ENCODE measurements at places on chromosomes 2 and 18.

DNA sequence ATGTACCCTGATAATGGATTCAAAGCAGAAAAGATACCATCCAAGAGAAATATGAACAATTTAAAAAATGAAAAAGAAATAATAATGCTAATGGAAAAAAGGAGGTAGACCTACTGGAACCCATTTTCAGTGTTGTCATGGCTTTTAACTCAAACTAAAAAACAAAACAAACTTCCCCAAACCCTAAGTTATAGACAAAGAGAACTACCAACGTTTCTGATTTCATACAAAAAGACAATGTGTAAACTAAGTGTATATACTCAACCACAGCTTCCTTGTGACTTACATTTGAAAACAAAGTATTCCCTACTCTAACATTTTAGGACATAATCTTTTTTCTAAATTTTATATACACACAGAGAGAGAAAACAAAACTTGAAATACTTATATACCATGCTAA lies 45.9 kb downstream of the ACVR1 start:
- DNase-seq = no peak

GRCh38 chr2:28343184-28343942 lies 49.3 kb upstream of the FOSL2 start:
- DNase-seq = no peak

DNA sequence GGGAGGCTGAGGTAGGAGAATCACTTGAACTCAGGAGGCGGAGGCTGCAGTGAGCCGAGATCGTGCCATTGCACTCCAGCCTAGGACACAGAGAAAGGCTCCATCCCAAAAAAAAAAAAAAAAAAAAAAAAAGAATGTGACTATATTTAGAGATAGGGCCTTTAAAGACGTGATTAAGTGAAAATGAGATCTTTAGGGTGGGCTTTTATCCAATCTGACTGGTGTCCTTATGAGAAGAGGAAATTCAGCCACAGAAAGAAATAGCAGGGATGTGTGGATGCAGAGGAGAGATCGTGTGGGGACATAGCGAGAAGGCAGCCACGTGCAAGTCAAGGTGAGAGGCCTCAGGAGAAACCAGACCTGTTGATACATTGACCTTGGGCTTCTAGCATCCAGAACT lies 69.9 kb upstream of the ACSL3 start:
- no peak for DNase-seq

DNA sequence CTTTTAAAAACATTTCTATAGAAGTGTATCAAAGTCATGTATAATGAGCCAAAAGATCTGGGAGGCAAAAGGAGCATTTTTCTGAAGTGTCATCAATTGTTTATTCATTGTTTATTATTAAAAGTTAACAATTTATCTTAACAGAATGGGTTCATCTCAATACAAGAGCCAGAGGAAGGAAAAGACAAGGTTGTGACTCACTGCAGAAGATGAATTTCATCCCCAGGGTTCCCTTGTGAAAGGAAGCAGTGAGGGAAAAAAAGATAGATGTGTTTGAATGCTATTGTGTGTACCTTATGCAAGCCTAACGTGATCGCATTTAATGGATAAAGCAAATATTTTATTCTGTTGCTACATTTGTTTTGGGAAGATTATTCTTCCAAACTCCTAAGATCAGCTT lies 286.3 kb downstream of the PIEZO2 start:
- no peak for DNase-seq

GRCh38 chr2:112821682-112822081 lies 14.9 kb downstream of the IL1B start:
- DNase-seq = no peak

GRCh38 chr2:235295831-235296230 lies 198.0 kb upstream of the AGAP1 start:
- no peak for DNase-seq

DNA sequence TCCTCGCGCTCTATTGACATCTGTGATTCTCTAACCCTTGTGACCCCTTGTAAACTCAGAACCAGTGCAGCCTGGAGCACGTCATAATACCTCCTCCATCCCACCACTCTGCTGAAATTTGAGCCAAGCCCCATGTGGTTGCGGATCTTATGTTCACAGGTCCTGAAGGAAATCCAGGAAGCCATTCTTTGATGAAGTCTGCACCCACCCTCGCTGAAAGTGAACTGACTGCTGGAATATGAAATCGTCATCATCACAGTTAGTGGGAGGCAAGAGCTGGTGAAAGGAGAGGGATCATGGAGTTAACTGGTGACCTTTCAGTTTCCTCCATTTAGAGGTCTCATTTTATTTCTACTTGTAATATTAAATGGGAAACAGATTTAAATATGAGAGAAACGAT lies 21.6 kb downstream of the ZEB2 start:
- no peak for DNase-seq

DNA sequence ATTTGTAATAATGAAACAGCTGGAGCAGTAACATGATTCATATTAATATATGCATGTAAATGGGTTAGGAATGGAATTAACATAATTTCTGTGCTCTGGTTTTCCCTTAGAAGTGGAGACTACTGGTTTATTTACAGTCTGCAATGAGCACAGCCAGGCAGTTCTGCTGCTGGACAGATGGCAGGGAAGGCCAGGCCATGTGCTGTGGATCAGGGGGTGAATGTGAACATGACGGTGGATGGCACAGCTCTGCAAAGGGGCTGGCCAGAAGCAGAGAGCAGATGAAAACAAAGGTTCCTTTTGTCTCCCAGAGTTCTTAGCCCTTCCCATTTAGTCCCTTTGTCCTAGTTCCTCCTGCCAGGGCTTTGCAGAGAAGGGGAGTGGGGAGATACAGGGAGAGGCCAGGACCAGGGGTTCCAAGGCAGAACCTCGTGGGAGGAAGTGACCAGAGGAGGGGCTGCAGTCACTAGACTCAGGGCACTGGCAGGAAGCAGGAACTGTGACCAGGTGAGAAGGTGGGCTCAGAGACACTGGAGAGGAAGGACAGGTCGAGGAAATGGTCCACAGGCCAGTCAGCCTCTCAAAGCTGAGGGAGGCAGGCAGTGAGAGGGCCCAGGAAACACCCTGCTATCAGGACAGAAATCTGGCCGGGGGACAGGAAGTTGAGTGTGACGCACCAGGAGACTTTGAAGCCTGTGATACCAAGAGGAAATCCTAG lies 112.9 kb upstream of the ATP8B1 start:
- no peak for DNase-seq

DNA sequence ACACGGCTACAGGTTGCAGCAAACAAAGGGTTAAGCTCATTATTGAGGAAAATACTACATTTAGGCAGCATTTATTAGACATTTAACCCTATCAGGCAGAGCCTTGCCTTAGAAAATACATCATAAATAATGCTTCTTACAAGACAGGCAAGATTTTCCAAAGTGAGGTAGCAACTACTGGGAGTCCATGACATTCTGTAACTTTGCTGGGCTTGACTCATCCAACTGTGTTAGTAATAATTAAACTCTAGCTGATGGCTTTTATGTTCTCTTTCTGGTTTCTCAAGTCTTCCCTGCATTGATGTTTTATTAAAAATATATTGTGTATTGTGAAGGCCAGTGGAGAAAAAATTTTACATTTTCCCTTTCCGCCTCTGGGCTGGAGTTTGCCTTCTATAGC lies 291.3 kb downstream of the AFF3 start:
- no peak for DNase-seq

- no peak for DNase-seq
Observed at GRCh38 chr2:221350616-221351015, 221.5 kb downstream of the EPHA4 start.

GRCh38 chr2:112699984-112700667 lies 20.7 kb upstream of the NT5DC4 start:
- no peak for DNase-seq

GRCh38 chr2:215614296-215614695 lies 178.4 kb upstream of the FN1 start:
- no peak for DNase-seq

DNA sequence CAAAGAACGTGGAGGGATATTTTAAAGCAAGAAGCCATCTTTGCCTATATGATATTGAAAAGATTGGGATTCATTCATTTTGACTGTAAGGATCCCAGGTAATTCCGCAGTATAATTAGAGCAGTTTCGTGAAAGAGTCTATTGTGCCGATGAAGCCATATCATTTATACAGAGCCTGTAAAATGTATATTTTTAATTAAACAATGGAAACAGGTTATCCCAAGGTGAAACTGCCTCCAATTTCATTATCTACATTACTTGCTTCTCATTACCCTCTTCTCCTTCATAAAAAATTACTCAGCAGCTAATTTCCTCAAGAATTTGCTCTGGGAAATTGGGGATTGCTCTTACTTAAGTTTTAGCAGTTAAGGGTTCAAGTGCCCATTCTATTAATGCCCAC lies 444.1 kb downstream of the SOCS6 start:
- no peak for DNase-seq

GRCh38 chr2:219739066-219739465 lies 111.6 kb downstream of the SLC4A3 start:
- DNase-seq = no peak

GRCh38 chr2:118981632-118982031 lies 39.6 kb downstream of the MARCO start:
- DNase-seq = no peak

DNA sequence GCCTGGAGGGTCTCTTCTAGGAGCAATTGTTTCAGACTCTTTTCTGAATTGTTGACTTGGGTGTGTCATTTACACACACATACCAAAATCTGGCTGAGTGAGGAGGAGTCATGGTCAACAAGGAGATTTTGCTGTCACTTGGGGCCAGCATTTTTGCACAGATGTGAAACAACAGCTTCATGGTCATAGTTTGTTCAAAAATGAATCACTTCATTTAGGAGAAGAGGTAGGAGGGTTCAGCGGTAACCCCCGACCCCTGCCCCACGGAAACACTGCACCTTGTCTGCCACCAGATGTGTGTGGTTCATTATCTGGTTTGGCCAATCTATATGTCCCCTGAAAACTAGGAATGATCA lies 42.2 kb downstream of the LBH start:
- no peak for DNase-seq

DNA sequence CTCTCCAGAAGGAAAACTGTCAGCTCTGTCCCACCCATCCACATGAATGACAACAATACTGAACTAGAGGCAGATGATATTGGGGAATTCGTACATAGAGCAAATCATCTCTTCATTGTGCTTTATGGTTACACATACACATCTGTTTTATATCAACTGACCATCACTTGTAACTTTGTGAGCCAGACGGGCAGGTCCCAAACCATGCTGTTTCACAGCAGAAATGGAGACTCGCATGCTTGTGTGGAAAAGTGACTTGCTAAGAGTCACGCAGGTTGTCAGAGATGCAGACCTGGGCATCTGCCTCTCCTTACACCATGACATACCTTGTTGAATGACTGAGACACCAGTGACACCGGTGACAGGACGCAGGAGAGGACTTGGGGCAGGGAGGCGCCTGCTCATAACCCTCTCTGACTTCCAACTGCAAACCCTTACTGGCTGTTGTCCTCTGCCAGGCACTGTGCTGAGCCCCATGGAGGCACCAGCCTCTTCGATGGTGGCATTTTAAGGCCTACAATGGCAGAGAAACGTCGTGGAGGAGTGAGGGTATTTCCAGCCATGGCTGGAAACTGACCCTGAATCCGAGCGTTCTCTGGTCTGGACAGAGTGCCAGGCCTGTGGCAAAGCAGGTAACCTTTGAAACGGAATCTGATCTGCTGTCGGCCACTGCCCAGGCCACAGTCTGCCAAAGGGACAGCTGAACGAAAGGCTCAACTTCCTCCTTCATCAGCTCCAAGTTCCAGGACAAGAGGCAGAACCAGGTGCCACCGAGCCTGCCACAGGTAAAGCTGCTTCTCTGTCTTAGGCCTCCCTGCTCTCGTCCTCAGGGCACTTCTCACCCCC lies 26.9 kb upstream of the ROCK2 start:
- no peak for DNase-seq

DNA sequence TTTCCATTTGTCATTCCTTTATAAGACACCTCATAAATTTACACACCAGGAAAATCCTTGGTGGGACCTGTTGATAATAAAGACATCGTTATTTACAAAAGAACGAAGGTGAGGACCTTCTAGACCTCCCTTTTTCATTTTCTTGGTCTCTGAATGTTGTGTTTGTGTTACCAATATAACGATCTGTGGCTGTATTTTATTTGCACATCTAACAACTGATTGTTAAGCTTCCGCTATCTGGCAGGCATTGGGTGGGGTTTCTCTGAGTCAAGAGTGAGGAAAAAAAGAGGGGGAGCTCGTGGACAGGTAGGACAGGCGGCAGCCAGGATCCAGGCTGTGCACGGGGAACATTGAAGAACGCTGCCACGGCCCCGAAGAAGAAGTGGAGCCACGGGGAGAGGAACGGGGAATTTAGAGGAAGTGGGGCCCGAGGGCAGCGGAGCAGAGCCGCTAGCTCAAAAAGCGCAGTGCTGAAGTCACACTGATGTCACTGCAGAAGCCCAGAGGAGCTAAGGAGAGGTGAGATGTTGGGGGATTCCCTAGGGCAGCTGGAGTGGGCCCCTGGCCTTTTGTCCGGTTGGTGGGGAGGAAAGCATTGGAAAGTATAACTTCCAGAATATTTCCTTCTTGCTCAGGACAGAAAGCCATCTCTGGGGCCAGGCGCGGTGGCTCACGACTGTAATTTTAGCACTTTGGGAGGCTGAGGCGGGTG lies 20.9 kb upstream of the DNMT3A start:
- DNase-seq = no peak

- no peak for DNase-seq
Observed at GRCh38 chr2:237459226-237459625, 27.8 kb upstream of the MLPH start.

DNA sequence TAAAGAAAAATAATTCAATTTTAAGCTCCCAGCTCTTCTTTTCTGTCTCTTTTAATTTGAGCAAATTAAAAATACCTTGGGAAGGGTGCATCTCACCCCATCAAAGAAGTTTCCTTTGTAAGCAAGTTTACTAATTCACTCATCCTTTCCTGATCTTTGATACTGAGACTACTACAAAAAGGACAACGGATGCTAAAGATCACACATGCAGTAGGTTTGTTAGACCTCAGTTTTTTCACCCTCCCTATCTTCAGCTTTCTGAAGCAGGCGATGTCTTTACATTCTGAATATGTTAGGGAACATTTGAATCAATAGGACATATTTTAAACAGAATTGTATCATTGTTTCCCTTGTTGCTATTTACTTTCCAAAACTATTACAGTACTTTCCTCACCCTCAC lies 6.0 kb upstream of the HNRNPLL start:
- no peak for DNase-seq

DNA sequence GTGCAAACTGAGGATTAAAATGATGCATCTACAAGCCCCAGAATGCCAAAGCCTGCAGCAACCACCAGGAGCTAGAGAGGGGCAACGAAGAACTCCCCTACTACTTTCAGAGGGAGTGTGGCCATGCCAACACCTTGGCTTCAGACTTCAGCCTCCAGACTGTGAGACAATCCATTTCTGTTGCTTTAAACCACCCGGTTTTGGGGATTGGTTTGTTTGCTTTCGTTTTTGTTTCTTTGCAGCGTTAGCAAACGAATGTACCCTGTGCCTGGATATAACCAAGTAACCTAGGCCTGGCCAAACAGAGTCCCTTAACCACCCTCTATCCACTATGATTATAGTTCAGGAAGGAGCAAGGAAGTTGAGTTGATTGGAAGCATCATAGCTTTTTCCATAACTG lies 171.2 kb upstream of the NCK2 start:
- DNase-seq = no peak

GRCh38 chr2:10316860-10317259 lies 14.2 kb downstream of the HPCAL1 start:
- no peak for DNase-seq

Data from T-helper 2 cell (primary cell).